ENCODE measurements at places on chromosomes 4 and X.

DNA sequence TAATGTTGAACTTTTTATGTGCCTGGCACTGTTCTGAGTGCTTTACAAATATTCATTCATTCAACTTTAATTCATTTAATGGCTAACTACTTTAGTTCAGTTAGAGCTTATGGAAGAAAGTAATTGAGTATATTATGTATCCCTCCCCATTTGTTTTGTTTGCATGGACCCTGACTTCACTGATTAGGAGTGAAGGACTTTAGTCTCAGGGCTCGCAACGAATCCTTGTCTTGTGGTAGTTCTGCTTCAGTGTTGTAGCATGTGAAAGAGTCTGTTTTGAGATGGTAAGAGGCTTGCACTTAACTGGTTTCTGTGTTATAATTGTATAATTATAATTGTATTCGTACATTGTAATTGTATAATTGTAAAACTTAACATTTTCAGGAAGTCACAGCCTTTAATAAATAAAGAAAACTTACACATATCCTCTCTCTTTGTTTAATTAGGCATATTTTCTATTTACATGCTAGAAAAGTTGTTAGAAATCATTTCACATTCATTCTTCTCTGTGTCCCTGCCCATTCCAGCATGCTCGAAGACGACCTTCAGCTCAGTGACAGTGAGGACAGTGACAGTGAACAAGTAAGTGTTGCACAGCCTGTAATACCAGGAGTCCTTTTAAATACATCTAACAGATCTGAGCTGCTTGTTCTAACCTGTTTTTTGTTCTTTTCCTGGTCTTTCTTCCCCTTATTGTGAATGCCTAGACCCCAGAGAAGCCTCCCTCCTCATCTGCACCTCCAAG lies 115.1 kb downstream of the KLHL8 start:
- DNase-seq: no peak

GRCh38 chr4:142126890-142127497 lies 490.6 kb downstream of the IL15 start:
- peak; percentile 60 for DNase-seq

- DNase-seq: no peak
Observed at GRCh38 chr4:107740950-107741701, 21.1 kb upstream of the PAPSS1 start.

DNA sequence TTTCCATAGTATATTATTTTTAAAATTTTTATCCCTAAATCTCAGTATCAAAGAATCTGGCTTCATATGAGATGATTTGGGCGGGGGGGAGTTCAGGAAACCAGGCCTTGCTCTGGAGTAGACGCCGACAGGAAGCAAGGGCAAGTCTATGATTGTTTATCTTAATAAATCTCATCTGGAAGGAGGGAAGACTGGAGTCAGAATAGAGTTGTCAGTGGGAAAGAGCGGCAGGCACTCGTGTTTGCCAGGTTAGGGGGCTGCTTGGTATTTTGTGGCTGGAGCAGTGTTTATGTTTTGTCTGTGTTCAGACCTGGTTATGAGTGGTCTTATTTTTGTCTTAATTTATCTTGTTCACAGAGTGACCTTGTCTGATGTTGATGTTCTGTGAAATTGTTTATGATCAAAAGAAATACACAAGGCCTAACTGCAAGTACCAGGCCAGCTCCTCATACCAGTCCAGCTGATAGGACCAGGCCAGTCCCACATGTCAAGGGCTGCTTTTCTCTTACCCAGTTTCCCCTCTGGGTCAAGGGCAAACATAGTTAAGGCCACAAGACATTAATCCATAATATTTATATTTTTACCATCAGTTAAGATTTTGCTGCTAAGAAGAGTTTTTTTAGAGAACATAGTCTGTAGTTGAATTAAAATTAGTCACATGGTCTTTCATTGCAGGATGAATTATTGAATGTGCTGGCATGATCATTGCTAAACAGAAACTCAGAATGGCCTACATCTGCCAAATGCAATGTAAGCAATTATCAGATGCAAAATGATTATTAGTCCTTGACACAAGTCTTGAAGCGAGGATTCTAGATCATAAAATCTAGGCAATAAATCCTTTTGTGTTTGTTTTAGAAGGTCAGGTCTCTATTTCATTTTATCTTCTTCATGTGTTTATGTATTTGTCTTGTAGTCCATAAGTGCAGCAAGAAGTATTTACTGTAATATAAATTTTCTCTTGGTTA lies 176.5 kb downstream of the GASK1B start:
- DNase-seq: no peak

GRCh38 chr4:128161138-128161537 lies 100.0 kb downstream of the LARP1B start:
- no peak for DNase-seq

DNA sequence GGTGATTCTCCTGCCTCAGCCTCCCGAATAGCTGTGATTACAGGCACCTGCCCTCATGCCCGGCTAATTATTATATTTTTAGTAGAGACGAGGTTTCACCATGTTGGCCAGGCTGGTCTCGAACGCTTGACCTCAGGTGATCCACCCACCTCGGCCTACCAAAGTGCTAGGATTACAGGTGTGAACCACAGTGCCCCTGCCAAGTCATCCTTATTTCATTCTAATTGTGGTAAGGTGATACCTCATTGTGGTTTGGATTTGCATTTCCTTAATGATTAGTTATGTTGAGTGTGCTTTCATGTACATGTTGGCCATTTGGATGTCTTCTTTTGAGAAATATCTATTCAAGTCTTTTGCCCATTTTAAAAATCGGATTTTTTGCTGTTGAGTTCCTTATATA lies 93.0 kb downstream of the USP9X start:
- DNase-seq: peak; percentile 21

DNA sequence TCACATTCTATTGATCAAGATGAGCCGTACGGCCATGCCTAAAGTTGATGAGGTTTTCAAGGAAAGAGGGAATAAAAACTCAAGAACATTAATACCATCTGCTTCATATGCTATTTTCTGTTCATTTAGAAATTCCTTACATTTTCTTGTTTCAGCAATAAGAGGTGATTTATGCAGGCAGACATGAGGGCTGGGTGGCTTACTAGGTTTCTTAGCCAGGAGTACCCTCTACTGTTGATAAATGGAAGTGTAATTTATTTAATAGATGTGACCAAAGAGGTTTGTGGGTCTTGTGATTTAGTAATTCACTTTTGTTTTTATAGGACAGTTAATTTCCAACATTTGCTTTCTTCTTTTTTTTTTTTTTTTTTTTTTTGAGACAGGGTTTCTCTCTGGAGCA lies 6.4 kb upstream of the SMIM9 start:
- DNase-seq: peak; percentile 60

DNA sequence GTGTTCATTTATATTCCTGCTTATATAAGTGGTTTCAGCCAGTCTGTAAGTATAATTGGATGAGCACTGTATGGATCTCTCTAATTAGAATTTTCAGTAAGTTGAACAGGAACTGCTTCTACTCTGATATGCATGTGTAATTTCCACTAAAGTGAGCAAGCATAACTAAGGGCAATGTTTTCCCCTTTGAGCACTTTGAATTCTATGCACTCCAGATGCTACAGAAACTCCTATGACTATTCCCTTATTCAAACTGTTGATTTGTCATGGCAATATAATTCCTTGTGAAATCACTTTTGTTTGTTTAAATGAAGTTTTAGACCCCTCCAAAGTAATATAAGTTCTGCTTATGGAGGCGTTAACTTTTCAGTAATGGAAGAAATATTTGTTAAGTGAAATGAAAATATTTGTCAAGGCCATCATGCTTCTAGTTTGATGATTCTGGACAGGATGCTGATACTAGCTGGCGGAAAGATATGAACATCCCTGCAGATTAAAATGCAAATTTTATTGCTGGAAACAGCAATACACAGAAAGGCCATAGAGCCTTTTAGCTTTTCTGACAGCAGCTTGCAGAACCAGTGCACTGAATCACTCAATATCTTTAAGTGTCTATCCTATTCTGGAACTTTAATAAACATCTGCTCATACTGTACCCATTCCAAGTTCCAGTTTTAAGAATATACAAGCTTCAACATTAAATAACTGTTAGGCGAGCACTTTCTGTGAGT lies 1460.8 kb downstream of the RAPGEF2 start:
- DNase-seq: no peak

DNA sequence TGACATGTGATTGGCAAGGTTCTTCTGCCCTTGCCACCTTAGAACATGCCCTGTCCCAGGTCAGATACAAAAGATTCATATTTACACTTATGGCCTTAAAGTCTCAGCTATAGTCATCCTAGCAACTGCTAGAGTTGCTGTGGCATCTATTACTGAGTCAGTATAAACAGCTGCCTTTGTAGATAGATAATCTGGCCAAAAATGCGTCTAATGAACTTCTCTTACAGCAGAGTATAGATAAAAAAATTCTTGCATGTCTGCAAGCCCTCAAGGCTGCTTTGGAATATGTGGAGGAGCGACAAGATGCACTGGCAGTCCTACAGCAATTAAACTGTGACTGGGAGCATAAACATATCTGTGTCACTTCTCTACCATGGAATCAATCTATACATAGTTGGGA lies 1209.7 kb upstream of the PABPC4L start:
- DNase-seq: no peak

DNA sequence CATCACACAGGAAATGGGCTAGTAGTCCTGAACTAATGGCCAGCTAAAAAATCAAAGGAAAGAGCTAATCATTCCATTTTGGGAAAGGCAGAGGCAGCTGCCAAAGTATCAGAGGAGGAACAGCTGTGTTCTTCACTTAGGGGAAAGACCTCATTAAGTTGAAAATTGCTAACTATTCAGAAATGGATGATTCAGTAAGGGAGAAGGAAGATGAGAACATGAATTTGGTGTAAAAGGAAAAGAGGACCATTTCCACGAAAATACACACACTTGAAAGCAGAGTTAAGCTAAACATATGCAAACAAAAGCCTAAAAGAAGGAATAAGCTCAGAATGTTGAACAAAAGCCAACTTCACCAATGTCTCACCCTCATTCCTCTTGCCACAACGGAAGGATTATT lies 90.4 kb downstream of the PCDH19 start:
- DNase-seq: peak; percentile 26

DNA sequence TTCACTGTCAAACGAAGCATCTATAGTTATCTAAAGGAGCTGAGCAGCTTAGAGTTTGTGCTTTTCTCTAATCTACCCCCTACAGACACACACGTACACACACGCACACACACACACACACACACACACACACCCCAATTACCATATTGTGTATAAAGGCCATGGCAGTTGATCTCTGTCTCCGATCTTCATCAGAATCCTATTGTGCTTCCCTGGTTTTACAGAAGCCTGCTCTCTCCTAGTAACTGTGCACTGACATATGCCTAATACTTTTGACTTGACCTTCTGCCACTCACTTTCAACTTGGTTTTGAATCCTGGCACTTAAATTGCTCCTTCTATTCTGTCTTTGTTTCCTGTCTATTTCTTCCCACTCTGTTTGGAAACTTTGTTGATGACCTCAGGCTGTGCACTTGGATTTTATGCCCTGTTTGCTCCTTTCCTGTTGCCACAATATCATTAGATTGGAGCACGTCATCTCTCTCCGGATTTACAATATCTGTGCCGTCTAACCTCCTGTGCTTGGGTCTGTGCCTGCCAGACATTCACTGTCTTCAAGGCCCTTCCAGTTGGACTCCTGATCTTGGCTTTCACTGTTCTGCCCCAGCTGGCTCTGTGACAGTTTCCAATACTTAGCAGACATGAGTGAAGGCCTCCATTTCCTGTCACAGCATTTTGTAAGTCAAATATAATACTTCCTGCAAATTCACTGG lies 928.1 kb downstream of the FAT4 start:
- no peak for DNase-seq

DNA sequence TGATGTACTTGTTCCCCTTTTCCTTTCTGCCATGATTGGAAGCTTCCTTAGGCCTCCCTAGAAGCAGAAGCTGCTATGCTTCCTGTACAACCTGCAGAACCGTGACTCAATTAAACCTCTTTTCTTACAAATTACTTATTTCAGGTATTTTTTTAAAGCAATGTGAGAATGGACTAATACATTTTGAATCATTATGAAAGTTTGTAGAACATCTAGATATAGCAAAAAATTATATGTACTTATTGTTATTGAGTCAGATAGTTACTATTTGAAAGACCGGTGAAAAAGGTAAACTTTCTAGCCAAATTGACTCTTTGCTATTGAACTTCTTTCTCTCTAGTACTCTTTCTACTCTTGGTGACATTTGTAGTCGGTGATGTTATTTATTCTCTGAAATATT lies 777.3 kb upstream of the GALNTL6 start:
- no peak for DNase-seq

DNA sequence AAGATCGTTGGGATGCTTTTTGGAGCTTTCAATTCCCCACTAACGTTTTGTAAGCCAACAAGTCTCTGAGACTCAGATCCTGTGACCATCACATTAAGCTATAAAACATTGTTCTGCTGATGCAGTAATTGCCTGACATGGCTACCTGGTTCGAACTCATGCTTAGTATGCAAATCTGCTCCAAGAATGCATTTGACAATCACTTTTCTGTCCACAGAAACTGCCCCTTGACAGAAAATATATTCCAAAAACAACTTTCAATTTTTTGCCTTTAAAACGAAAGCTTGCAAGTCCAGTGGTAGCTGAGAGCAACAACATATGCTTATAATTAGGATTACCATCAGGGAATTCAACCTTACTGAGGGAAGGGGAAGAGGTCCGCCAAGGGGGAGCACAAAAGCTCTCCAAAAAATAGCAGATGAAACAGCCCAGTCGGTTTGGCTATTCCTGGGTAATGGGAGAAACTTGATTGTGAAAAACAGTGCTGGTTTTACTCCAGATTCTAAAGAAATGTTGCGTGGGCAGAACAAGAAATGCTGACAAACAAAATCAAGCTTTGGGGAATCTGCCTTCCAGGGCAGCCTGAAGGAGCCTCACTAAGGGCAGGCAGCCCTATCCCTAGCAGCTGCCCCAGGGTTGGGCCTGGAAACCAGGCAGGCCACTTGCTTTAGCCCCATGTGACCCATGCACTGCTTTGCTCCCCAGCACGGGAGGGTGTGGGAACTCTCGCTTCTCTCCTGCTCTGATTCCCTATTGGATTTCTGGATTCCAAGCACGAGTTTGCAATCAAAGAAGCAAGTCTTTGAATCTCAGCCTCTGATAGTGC lies 160.7 kb upstream of the LDB2 start:
- DNase-seq: no peak

DNA sequence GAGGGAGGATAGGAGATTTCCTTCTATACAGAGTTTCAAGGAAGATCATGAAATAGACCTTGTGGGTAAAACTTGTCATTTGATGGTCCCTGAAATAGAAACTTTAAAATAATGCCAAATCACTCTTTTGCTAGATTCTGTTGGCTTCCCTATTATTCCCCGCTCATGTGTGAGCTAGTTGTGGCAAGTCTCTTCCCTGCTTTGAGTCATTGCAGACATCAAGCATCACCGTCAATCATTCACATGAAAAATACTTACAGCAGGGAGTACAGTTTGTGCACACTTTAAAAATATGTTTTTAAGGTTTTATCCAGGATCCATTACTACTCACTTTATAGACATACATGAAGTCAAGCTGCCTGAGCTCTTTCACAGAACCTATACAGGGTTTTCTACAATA lies 35.2 kb upstream of the INPP4B start:
- DNase-seq: no peak

- DNase-seq: peak; percentile 59
Observed at GRCh38 chr4:10526429-10527222, 69.4 kb upstream of the ZNF518B start.

Data from NCI-H69 (cell line).